ENCODE measurements at places on chromosomes 3 and 15. TPM values are rescaled to one million over a fixed set of nuclear protein-coding genes. Genes with fewer than 3 reads are reported as not detected.

PAK6 gene
- total RNA-seq: 0.65 TPM

THPO gene
- 0.07 TPM for total RNA-seq

PRR20G gene
- 0.80 TPM for total RNA-seq

KIAA1143 gene
- 10.7 TPM for total RNA-seq

CMC1 gene
- total RNA-seq: 46.5 TPM

RAB6B gene
- total RNA-seq: 2.1 TPM

IL17RC gene
- 29.5 TPM for total RNA-seq

CHRFAM7A gene
- 7.9 TPM for total RNA-seq

ADCY5 gene
- total RNA-seq: 0.57 TPM

SCN11A gene
- total RNA-seq: 0.02 TPM
